ENCODE measurements at places on chromosomes 6 and 20.

DNA sequence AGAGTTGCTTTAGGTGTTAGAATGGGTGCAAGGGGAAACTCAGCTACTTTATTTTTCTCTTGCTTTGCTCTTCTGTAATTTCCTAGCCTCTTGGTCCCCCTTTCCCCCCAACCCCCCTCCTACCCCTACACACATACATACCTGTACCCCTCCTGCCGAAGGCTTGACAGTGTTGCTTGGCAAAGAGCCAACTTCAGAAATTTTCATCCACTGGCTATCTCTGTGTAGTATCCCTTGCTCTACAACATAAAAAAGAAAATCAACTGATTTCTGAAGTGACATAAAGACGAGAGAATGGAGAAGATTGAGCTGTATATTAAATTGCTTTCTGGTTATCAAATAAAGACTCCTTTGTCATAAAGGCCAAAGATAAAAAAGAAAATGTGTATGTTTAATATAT, 498.1 kb upstream of the SOX4 start:
- DNase-seq, result no peak

DNA sequence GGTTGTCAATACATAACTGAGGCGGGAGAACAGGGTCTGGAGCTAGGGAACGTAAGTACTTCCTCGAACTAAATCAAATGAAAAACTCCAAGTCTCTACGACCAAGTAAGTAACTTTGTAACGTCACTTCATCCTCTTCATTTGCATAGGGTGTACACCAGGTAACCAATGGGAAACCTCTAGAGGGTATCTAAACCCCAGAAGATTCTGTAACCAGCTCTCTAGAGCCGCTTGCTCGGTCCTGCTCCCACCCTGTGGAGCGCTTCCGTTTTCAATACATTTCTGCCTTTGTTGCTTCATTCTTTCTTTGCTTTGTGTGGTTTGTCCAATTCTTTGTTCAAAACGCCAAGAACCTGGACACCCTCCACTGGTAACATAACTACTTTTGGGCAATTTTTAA, 133.5 kb upstream of the TMEM170B start:
- no peak for DNase-seq

DNA sequence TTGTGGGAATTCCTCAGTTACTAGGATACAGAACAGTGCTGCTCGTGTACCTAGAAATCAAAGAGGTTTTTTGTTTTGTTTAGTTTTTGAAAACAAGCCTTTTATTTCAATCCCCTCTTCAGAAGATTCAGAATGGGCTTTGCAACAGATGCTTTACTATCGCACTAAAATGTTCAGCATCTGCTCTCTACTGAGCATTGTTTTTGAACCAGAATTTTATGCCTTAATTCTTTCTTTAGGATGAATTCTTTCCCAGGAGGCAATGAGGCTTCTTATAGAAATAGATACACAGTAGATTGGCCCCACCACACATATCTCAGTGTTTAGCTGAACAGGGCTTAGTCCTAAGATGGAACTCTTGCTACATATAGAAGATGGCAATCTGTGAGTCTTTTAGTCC, 95.9 kb upstream of the SPACA1 start:
- no peak for DNase-seq

DNA sequence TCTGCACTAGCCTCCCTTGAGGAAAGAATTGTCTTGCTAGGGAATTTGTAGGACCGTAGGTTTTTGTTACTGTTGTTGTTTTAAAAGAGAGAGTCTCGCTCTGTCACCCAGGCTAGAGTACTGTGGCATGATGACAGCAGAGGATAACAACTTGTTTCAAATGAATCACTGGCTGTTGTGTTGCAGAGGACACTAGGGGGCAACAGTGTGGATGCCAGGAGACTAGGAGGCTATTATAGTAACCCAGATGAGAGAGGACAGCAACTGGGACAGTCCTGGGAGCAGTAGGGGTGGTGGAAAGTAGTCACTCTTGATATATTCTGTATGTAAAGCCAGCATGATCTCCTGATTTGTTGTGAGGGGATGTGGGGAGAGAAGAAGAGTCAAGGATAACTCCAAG, 41.8 kb upstream of the LAMA4 start:
- no peak for DNase-seq

GRCh38 chr6:108421366-108421765, 126.5 kb downstream of the AFG1L start:
- no peak for DNase-seq

DNA sequence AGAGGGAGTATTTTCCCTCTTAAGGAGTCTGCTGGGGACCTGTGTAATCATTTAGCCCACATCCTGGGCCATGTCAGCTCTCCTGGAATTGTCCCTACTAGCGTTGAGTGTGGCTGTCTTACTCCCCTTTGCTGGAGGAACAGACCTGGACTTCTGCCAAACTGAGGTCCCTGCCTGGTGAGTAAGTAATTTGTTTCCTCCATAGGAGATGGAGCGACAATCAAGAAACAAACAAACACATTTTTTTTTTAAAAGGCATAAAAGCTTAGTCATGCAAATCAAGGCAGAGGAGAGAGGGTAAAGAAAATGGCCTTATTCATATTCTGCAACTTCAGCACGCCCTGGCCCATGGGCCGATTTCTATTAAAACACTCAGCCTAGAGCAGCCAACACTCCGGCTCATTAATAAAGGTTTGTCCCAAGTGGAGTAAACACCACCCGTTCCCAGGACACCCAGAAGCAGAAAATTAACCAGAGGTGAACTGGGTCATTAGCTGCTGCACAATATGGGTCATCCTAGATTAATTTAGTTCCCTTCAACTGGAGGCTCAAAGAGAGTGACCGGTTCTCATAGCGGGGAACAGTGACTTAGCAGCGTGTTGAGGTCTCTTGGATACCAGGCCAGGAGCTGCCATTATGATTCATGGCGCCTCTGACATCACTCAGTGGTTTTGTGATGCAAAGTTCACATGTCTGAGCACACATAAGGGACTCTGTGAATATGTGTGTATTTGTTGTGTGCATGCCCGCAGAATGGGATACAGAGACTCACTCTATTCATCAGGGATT, 165.0 kb upstream of the SULF2 start:
- no peak for DNase-seq

DNA sequence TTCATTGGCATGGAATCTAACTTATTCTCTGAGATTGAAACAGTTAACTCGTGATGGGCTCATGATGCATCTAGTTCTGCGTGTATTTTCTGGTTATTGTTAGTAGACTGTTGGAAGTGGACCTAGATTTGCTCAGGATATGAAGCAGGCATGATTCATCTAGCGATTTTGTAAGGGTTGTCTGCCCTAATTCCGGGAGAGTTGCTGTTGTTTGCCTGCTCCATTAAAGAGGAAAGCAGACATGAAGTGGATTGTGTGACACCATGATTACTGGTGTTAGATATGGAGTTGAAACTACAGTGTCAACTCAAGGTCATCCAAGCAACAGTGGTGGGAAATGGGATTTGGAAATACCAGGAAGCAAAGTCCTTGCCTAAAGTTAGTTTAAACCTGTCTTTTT, 41.0 kb downstream of the SOX4 start:
- peak; percentile 82 for DNase-seq

GRCh38 chr20:50628332-50628731, 63.0 kb downstream of the RIPOR3 start:
- DNase-seq, result no peak

DNA sequence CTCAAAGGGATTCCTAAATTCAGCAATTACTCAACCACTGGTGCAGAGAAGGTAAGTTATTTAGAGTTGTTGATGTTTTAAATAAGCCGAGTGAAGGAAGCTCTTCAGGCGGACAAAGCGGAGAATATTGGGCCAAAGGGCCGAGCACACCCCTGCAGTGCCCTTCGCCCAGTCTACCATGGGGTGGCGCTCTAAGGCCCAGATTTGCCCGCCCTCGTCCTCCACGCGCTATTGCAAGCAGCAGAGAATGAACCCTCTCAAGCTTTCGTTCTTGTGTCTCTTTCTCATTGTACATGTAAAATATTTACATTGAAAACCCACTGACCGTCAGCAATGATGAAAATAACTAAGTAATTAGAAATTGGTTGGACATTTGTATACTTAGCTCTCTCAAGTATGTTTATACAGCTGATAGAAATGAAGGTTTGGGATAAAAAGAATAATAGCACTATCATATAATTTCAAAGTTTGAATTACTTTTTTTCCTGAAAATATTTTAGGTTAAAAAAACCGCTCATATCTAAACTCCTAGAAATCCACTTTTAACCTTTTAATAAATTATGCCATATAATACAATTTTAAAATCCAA, 195.0 kb upstream of the CEP162 start:
- DNase-seq, result no peak

- DNase-seq, result peak; percentile 31
Measured at GRCh38 chr6:99119109-99120031, 171.6 kb upstream of the FBXL4 start.

- no peak for DNase-seq
Measured at GRCh38 chr6:50935442-50935841, 116.8 kb downstream of the TFAP2B start.
